Natural killer cell (primary cell): ENCODE measurements at places on chromosomes 7 and 10.

- DNase-seq: no peak
These were observed 661.9 kb downstream of the SORCS1 start for GRCh38 chr10:106502641-106503040.

- no peak for DNase-seq
These were observed 14.7 kb downstream of the CYP2W1 start for GRCh38 chr7:997404-998395.

DNA sequence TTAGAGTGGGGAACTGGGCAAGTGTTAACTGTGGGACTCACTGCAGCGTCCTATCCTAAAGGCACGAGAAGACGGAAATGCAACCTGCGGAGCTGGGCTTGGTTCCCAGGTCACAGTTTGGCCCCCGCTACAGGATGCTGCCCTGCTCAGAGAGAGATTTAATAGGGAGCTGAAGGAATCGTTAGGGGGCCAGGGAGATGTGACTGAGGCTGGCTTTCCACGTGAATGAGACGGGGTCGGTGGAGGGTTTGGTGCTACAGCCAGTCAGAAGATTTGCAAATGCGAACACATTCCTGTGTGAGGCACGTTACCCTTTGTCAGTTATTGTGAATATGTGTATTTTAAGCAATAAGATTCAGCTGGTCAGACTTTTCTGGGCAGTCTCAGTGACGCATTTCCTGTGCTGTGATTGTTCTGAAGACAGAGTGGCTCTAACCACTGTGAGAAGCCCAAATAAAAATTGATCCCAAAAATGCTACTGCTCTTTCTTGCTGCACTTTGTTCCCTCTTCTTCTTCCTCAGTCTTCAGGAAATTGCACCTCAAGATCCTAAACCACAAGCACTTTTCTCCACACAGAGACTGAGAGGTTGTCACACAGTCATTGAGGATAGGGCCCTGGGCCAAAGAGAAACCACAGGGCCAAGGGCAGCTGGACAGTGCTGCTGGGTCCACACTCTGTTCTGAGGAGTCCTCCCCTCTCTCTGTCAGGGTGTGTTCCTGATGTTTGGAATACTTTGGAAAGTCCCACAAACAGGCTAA, 21.2 kb downstream of the CYP17A1 start:
- no peak for DNase-seq

GRCh38 chr10:46255801-46256747, 30.7 kb upstream of the ANTXRL start:
- peak; percentile 65 for DNase-seq

- DNase-seq: no peak
These were observed 44.3 kb downstream of the NRF1 start for GRCh38 chr7:129655811-129656210.

DNA sequence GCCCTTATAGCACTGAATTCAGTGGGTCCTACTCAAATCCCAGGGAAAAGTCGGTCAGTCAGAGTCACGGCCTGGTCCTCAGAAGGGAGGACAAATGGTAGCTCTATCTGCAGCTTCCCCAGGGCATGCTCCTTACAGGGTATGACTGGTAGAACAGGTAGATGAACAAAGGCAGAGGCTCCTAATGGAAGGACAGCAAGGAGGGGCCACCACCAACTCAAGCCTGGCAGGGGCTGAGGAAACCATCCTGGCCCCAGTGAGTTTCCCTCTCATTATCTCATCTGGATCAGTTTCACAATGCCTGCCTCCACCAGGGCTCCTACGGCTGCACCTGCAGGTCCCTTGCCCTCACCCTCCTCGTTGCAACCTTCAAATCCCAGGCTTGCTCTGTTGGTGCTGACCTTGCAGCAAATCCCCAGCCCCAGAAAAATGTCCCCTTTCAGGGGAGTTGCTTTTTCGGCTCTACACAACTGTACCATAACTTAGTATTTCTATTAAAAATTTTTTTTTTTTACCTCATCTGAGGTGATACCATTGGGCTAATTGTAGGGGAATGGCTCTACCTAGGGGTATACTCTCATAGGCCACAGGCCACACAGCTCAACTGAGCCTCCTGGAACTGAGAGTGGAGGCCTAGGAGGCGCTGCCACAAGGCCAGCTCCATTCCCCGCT, 2.4 kb upstream of the MYO1G start:
- DNase-seq: no peak

- DNase-seq: no peak
These were observed 155.4 kb downstream of the NRP1 start for GRCh38 chr10:33179067-33179466.

DNA sequence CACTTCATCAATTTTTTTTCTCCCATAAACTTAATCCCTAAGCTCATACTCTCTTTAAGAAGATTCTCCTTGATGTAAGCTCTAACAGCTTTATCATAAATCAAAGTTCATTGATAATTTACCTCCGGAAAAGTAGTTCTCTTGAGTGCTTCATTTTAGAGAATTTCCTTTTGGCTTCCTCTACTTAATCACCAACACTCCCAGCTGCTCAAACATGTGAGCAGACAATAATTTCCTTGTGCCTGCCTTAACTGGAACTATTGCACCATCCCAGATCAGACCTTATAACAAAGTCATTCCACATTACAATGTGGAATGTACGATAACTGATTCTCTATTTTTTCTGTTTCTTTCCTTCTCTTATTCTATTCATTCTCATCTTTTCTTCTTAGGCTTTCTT, 5.9 kb downstream of the FEZF1 start:
- no peak for DNase-seq

GRCh38 chr7:150361807-150362621, 6.6 kb upstream of the REPIN1 start:
- DNase-seq: no peak

DNA sequence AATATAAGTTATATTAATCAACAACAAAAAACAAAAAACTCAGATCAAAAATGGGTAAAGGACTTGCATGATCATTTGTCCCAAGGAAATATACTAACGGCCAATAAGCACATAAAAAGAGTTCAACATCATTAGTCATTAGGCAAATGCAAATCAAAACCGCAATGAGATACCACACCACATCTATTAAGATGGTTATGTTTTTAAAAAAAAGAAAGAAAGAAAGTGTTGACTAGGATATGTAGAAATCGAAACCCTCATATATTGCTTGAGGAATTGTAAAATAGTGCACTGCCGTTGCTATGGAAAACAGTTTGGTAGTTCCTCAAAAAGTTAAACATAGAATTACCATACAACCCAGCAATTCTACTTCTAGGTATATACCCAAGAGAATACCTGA, 39.4 kb upstream of the CTNNA3 start:
- DNase-seq: peak; percentile 9

DNA sequence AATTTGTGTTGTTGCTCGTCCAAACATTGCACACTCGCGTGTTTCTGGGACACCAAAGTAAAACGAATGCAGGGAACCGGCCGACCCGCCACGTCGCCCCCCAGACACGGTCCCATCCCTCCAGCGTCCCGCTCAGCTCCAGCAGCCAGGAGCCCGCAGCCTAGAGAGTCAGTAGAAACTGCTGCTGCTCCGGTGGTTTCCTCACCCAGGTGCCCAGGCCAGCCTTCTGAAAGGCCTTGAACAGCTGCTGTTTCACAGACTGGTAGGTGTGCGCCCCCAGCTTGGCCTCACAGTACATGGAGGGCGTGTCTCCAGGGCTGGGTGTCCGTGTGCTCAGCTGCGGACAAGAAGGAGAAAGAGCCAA, 126.8 kb downstream of the WDR37 start:
- no peak for DNase-seq

DNA sequence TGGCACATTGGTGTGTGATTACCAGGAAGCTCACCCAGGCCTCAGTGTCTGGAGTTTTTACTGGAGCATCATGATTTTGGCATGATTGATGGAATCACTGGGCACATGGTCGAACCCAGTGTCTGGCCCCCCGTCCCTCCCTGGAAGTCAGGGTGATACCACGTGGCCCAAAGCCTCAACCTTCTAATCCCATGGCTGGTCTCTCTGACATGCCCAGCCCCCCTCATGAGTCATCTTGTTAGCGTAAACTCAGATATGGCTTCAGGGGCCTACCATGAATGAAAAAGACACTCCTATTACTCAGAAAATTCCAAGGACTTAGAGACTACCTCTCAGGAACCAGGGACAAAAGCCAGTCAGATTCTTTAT, 109.3 kb downstream of the GRK5 start:
- no peak for DNase-seq

DNA sequence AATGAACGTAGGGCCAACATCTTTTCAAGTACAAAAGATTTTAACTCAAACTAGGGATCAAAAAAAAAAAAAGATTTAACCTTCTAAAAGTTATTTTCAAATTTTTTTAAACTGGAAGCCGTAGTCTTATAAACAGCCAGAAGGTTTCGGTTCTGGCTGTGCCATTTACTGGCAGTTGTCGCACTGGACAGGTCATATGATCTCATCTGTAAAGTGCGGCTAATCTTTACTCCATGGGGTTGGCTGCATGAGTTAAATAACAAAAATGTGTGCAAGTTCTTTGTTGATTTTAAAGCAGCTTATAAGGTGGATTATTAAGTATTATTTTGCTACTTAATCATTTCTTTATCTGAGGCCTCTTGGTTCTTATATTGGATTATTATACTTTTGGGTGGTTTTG, 36.6 kb downstream of the TRUB1 start:
- DNase-seq: no peak

GRCh38 chr7:138934861-138935260, 46.3 kb downstream of the KIAA1549 start:
- no peak for DNase-seq

DNA sequence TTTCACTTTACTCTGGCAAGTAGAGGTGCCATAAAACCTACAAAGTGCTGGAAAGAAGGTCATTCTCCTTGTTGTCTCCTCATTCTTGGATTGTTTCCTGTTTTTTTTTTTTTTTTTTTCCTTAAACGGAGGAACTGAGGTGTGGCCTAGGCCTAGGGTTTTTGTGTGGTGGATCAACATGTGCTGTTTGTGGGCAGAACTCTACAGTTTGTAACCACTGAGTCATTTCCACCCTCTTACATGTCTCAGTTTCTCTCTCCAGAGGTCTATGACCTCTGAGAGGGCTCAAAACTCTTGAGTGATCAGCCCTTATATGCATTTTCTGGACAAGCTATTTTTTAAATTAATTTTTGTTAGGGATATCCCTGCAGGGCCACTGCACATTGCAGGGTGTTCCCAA, 296.0 kb downstream of the PPP1R3A start:
- no peak for DNase-seq

DNA sequence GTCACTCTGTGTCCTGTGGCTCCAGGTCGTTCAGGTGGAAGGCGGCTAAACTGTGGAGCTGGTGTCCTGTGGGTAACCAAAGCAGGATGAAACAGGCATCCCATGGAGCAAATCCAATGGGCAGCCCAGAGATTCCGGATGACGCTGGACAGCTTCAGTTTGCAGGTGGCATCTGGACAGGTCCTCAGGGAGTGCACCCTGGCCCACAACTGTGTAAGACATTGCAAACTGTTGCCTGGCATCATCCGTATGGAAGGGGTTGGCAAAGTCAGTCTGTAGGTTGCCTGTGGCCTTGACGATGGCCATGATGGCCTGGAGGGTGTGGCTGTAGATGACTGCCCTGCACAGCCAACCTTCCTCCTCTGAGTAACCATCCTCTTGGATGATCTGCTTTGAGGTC, 35.5 kb downstream of the RPS24 start:
- no peak for DNase-seq

- DNase-seq: no peak
These were observed 47.2 kb upstream of the RHEB start for GRCh38 chr7:151566897-151567320.

- DNase-seq: no peak
These were observed 9.9 kb downstream of the TAS2R41 start for GRCh38 chr7:143487566-143487965.

- DNase-seq: no peak
These were observed 25.1 kb downstream of the HHEX start for GRCh38 chr10:92714872-92715271.

DNA sequence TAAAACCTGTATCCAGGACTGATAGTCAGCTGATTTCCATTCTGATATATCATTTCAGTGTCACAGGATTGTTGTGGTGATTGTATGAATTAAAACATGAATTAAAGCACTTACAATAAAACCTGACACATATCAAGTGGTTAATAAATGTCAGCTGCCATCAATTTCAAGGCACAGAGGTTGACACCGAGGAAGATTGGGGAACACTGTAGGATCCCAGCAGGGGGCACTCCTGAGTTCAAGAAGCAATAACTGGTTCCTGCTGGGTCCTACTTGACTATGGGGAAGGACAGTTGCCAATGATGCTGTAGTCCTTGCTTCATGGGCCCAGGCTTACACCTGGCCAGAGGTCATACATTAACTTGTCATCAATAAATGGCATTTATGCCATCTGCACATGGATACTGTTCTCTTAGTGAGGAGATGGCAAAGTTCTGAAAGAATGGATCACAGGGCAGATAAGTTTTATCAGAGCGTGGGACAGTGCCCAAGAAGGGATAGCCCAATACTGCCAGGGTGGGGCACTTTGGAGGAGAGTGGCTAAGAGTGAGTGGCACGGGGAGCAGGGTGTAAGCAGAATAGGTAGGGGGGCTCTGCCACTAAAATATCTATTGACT, 24.1 kb downstream of the FZD1 start:
- DNase-seq: no peak

DNA sequence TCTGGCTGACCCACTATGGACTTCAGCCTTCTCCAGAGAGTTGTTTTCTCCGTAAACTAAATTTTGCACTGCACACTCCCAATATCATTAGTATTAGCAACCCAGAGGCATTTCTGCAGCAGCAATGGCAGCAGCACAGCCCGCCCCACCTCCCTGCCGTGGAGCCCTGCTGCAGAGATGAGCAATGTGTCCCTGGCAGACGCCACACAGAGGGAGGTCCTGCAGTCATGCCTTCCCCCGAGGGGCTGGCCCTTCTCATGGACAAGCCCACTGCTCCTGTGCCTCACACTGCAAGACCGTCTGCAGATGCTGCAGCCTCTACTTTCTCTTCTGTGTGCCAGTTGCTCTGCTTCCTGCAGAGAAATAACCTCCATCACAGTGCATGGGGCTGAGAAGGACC, 393.4 kb upstream of the MKI67 start:
- no peak for DNase-seq

DNA sequence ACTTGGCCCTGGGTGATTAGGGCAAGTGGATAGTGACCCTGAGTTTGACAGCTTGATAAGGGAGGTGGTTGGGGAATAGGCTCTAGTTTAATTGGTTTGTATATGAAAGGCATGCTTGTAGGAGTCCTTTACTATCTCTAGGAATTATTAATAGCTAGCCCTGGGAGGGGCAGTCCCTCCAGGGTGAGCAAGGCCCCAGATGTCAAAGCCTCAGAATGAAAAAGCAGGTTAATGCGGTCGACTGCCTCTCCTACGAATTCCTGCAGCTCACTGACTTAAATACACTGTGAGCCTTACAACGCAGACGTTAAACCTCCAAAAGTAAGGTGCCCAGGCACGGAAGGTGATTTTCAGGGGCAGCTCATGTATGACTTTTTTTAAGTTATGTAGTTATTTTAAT, 5.2 kb upstream of the BTBD16 start:
- DNase-seq: no peak

- no peak for DNase-seq
These were observed 158.4 kb downstream of the DNAJB6 start for GRCh38 chr7:157495177-157495553.

GRCh38 chr7:135158141-135158655, 10.3 kb downstream of the TMEM140 start:
- DNase-seq: no peak

- DNase-seq: no peak
These were observed 93.1 kb upstream of the HABP2 start for GRCh38 chr10:113459626-113460280.

GRCh38 chr10:88582806-88583583, at the start of gene RNLS:
RNLS (minus strand) TSS chr10:88583318.
- DNase-seq: peak; percentile 82
